ENCODE measurements at places on chromosomes 1 and 21.

DNA sequence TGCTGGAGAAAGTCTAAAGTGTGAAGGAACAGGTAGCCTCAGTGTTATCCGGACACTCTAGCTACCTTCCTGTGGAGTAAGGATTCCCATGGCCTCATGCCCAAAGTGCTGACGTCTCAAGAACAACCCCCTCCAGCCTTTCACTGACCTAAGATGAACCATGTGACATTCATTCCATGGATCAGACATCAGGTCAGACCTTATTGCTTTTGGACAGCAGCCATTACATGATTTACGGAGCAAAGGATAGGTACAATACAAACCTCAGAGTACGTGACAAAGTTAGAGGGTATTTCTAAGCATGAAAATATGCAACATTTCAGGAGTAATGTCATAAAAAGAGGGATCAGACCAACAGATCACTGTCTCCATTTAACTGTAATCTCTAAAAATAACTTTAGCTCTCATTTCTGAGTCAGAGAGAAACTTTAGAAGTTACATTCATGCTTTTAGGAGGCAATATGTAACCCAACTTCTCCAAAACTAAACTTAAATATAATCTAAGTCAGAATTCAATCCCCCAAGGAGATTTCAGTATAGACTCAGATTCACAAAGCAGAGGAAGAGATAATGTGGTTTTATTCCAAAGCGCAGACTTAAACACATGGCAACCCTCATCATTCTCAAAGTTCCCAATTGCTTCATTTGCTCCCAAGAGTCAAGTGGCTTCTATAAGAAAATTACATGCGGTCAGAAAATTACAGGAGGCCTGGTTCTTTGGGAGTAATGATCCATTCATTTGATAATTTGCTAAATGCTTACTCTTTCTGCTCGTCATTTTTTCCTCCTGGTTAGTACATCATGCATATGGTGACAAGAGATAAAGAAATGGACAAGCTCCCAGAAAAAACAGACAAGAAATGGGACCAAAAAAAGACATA, 280.4 kb downstream of the SETD4 start:
- no peak for DNase-seq

DNA sequence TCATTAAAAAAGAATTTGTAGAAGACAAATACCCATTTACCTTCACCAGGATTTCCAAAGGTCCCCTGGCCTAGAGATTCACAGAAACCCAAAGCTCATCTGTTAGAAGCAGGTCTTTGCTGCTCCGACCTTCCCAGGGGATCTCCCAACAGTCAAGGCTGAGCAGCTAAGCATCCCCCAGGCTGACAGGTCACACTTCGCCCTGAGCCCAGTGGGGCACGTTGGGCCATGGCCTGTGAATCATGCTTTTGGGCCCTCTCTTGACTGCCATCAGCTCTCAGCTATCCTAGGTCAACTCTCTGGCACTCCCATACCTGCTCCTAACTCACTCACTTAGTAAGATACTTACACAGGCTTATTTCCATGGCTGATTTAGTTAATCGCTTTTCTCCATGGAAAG, 157.7 kb downstream of the DSCAM start:
- DNase-seq = no peak

DNA sequence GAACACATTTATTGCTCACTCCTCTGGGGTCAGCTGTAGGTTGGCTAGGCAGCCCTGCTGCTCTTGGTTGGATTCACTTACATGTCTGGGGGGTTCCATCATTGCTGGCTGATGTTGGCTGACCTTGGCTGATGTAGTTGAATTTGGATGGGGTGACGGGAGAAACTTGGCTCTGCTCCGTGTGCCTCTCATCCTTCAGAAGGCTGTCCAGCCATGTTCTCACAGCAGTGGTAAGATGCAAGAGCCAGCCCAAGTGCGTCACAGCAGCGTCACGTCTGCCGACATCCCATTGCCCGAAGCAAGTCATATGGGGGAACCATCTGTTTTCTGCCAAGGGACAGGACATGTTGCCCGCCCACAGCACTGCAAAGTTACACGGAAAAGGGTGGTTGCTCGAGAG, 613.5 kb downstream of the MATN1 start:
- no peak for DNase-seq

GRCh38 chr1:116340506-116341231, 32.4 kb upstream of the ATP1A1 start:
- no peak for DNase-seq

GRCh38 chr1:181601186-181601950, 118.1 kb downstream of the CACNA1E start:
- no peak for DNase-seq

- DNase-seq = no peak
Observed at GRCh38 chr1:69425871-69426270, 141.9 kb upstream of the LRRC7 start.

GRCh38 chr1:30639881-30640452, 83.4 kb downstream of the MATN1 start:
- no peak for DNase-seq

GRCh38 chr1:54581621-54582035, 33.6 kb downstream of the ACOT11 start:
- no peak for DNase-seq

GRCh38 chr1:38815903-38816627, 43.5 kb downstream of the RRAGC start:
- no peak for DNase-seq

DNA sequence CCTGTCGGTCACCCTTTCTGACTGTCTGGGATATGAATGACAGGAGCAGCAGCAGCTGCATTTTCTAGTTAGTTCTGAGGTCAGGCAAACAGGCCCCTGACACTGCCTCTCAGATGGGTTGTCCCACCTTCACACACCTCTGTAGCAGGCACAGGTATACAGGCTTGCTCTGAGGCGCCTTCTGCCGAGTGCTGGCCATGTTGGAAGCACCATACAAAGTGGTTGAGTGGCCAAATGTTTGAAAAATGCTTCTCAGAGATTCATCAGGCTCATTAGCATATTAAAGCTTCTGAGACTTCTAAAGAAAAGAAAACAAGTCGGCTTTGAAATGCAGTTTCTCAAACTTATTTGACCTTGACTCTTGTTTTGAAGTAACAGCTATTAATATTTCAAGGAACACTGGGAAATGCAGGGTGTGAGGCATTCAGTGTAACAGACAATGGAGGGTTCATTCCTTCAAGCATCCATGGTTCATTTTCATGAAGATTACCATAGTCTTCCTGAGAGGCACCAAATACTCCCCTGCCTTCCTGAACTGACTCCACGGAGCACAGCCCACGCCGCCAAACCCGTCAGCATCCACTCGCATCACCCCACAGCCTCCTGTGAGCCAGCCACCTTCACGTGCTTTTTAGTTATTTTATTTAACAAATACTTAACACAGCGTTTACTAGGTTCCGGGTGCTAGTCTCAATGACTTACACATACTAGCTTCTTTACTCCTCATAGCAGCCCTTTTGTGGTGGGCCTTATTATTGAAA, 81.8 kb downstream of the KCNN3 start:
- DNase-seq = no peak

GRCh38 chr1:87902830-87903229, 574.1 kb downstream of the LMO4 start:
- peak; percentile 6 for DNase-seq

DNA sequence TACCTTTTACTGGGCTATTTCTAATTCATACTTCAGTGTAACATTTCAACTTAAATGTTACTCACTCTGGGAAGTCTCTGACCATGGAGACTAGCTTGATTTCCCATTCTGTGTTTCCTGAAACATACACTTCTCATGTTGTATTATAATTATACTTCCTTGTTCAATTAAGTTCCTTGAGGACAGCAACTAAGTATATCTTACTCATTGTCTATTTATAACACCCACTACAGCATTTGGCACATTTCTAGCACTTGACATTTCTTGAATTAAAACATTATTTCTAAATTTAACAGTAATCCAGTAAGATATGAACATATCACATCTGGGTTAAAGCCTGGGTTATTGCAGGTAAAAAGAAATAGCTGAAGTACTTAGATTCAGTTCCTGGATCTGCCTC, 32.4 kb upstream of the F13B start:
- no peak for DNase-seq

DNA sequence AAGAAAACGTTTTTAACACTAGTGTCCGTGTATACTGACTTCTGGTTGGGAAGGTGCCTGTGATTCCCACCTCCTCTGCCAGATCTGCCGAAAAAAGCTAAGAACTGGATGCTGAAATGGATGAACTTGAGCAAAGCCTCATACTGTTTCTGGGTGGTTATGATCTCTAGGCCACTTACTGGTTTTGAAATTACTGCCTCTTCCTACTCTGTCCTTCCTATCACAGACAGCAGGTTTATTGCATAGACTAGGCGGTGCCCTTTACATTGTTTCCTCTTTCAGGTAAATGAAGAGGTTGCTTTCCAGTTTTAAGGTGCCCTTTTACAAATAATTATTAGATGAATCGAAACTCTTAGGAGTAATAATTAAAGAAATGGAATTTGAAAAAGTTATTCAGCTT, 27.5 kb downstream of the PEX14 start:
- DNase-seq = no peak

- no peak for DNase-seq
Observed at GRCh38 chr1:21234779-21235178, 55.5 kb downstream of the ECE1 start.

DNA sequence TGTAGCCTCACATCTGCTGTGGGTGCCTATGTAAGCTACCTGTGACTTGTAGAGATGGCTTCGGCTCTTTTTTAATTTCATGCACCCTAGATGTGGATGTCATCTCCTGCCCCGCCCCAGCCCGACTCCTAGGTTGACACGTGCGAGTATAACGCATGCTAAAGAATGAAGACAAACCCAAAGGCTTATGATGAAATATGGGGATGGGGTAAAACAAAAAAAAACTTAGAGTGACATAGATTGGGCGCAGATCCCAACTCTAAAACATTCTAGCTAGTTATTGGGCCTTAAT, 613 bp upstream of the ERO1B start:
- DNase-seq = no peak

DNA sequence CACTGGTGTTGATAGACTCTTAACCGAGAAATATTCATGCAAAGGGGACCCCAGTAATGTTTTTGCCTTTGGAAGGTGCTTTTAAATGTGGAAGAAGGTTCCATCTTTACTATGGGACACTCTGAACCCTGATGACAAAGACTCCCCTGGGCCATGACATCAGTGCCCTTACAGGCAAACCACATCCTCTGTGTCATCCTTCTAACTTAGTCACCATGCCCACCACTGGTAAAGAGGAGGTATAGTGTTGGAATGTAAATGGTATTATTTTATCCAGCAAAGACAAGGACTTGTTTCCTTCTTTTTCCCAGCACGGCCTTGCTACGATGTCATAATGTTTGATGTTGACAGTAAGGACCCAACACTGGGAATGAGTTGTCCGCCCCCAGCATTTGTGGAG, 12.6 kb downstream of the METTL13 start:
- no peak for DNase-seq

GRCh38 chr21:45578176-45578801, 36.0 kb upstream of the SLC19A1 start:
- DNase-seq = no peak

DNA sequence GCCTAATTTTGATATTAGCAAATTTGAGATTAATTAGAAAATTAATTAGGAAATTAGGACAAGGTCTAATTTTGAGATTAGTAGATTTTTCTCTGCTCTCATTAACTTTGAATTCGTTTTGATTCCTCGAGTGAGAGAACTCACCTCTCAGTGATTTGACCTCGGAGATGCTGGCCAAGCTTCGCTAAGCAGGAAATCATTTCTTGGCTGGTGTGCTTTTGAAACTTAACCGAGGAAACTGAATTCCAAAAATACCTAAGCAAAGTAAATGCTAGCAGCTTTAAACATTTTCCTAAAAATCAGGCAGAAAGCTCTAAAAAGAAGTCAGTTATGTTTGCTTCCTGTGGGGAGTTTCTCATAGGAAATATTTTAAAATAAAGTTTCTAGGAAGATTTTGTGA, 34.9 kb downstream of the CDC14A start:
- no peak for DNase-seq

GRCh38 chr21:32348604-32349332, 44.0 kb downstream of the URB1 start:
- DNase-seq = no peak

GRCh38 chr21:33871171-33871570, 44.4 kb downstream of the ATP5PO start:
- DNase-seq = no peak

- no peak for DNase-seq
Observed at GRCh38 chr21:15247613-15248012, 182.8 kb upstream of the NRIP1 start.

- no peak for DNase-seq
Observed at GRCh38 chr1:2385606-2386280, 5.6 kb downstream of the MORN1 start.

DNA sequence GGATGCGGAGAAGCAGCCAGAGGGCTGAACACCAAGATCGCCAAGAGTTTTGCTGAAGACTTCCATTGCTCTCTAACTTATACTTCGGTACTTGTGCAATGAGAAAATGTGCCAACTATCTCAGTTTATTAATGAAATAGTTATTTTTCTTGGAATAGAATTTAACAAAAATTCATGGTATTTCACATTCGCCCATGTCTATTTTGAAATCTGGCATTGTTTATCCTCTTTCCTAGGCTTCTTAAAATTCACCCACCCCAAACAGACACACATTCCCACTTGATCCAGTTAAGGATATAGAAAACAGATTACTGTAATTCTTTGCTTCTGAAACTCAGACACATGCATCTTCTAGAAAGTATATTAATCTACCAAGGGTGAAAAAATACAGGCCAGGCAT, 56.3 kb upstream of the ADAMTS5 start:
- DNase-seq = no peak
